ENCODE measurements at places on chromosomes 11 and 22.

DNA sequence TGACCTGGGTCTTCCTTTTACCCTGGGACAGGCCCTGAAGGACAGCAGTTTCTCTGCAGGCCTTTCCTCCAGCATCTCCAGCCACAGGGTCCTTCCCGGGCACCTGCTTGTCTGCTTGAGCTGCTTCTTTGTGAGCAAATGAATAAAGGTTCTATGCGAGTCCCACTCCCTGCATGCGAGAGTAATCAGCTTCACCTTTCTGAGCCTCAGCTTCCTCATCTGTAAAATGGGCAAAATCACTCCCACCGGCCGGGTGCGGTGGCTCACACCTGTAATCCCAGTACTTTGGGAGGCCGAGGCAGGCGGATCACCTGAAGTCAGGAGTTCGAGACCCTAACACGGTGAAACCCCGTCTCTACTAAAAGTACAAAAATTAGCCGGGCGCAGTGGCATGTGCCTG lies 31.1 kb downstream of the IFT27 start:
- DNase-seq: no peak

GRCh38 chr11:16992846-16993245 lies 21.4 kb downstream of the PLEKHA7 start:
- no peak for DNase-seq

- no peak for DNase-seq
Measured at GRCh38 chr22:38317995-38318715, 922 bp upstream of the CSNK1E start.

DNA sequence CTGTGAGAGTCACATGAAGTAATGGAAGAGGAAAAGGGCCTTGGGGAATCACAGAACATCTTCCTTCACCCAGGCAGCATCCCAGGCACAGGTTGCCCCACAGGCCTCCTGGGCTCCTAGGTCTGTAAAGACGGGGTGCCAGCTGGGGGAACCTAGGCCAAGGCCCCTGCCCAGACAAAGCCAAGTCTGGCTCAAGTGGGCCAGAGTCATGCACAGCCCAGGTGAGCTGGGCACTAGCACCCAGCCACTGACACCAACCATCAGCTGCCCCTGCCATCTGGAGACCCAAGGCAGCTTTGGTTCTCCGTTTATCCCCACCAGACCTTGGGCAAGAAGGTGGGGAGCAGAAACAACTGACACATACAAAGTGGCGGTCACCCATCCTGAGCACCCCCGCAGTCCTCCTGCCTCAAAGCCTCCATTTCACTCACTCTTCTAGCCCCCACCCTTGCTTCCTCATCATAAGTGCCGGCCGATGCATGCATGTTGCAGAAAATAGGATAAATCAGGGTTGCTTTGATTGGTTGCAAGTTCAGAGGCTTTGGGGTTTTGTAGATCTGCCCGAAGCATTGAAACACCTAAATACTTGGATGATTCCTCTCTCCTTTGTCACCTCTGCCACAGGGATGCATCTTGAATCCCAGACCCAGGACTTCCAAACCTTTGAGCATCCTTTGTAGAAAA lies 26.5 kb upstream of the TMPRSS4 start:
- no peak for DNase-seq

All from stimulated activated CD8-positive, alpha-beta memory T cell treated with anti-CD3 and anti-CD28 coated beads, Interleukin-7, amount 100 ng/mL, for 1 hour (primary cell).